ENCODE measurements at places on chromosomes 4 and X.

- no peak for DNase-seq
Observed at GRCh38 chrX:106780264-106780663, 22.2 kb upstream of the TBC1D8B start.

DNA sequence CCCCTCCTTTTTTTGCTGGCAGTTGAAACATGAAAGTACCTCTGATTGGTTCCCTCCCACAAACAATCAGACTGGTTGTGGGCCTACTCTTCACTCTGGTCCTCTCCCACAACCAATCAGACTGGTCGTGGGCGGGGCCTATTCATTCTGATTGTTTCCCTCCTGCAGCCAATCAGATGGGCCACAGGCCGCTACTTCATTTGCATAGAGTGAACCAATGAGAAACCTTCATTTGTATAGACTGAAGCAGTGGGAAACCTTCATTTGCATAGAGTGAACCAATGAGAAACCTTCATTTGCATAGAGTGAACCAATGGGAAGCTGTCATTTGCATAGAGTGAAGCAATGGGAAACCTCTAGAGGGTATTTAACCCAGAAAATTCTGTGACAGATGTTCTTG lies 55.2 kb downstream of the TRMT44 start:
- no peak for DNase-seq

- DNase-seq: no peak
Observed at GRCh38 chrX:147763131-147763530, 148.6 kb upstream of the FMR1 start.

GRCh38 chrX:17413228-17413627 lies 38.2 kb downstream of the NHS start:
- DNase-seq: no peak

DNA sequence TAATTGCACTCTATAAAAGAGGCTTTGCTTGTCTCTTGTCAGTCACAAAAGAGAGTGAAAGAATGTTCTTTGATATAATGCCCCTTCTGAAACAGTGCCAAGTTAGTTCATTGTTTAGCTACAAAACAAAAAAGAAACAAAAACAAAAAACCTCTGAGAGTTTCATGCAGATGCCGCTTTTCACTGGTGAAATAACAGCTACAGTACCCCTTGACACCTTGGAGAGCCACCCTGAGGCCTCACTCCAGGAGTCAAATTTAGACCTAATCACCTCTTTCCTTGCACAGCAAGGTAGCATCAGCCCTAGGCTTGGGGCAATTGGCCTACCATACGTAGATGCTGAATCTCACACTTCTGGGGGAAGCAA lies 185.2 kb downstream of the UNC5C start:
- no peak for DNase-seq

GRCh38 chr4:128604840-128605239 lies 204.7 kb upstream of the JADE1 start:
- no peak for DNase-seq

GRCh38 chrX:100264200-100264599 lies 145.9 kb downstream of the PCDH19 start:
- no peak for DNase-seq

GRCh38 chr4:83558680-83559079 lies 22.8 kb downstream of the GPAT3 start:
- DNase-seq: no peak

DNA sequence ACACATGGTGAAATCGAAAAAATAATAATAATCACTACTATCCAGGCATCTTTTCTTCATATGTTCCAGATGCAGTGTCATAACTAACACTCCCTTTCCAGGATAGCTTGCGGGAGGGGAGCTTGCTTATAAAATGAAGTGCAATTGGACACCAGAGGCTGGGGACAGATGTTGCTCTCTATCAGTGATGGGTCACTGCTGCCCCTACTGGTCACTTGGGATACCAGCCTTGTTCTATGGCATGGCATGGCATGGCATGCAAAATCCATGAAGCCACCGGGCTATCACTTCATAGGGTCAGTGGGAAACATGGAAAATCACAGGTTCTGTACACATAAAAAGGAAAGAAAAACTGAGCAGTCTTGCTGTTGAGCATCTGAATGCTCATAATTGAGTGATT lies 168.1 kb downstream of the GLRA2 start:
- DNase-seq: no peak

DNA sequence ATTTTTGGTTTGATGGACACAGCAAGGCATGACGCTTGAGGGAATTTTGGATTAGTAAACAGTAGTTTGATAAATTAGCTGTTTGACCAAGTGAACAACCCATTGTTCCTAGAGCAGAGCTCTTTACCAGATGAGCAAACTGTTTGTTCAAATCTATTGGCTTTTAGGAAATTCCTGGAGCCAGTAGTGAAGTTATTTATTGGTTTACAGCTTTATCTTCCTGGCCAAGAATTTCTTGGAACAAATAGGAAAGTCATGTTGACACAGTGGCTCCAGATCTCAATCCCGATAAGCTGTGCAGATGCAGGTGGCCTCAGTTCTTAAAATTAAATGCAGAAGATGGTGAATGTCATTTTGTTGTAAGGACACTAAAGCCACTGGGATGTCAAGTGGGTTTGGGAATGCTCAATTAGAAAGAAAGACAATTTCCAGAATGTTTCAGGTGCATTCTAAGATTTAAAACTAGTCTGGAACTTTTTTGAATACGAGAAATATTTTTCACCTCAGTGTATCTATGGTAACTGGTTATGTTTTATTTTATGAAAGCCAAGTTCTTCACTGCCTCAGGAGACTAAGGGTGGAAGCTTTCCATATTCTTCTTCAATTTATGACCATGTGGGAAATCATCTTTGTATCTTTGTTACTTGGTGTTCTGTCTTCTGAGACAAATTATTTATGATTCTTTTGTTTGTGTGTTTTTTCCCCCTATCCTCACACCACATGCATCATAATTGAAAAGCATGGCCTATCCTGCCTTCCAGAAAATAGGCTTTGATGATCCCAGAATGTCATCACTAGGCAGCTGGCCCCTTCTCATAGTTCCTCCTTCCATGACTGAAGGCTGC lies 554.5 kb downstream of the STIM2 start:
- DNase-seq: no peak

GRCh38 chr4:140800666-140801065 lies 44.5 kb upstream of the TBC1D9 start:
- no peak for DNase-seq

- no peak for DNase-seq
Observed at GRCh38 chr4:61405307-61405706, 205.2 kb downstream of the ADGRL3 start.

DNA sequence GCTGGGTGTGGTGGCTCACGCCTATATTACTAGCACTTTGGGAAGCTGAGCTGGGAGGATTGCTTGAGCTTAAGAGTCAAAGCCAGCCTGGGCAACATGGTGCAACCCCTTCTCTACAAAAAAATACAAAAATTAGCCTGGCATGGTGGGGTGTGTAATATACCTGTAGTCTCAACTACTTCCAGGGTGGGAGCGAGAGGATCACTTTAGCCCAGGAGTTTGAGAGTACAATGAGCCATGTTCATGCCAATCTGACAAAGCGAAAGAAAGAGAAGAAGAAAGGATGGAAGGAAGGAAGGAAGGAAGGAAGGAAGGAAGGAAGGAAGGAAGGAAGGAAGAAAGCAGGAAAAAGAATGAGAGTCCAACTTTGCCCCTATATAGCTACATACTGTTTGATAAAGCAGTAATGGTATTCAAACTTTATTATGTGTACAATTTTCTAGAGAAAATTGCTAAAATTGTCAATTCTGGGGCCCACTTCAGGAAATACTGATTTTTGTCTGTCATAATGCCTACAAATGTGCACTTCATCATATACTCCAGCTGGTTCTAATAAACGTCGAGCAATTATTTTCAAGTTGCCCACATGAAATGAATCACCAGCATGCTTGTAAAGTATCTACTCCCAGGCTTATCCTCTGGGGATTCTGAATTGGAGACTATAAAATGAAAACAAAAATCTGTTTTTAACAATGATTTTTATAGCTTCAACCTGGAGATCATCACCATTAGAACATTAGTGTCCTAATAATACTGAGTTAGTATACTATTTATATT lies 132.3 kb downstream of the NDST4 start:
- DNase-seq: no peak

GRCh38 chr4:15104825-15105224 lies 102.5 kb downstream of the CPEB2 start:
- no peak for DNase-seq

- DNase-seq: no peak
Observed at GRCh38 chr4:60241866-60242265, 958.3 kb upstream of the ADGRL3 start.

DNA sequence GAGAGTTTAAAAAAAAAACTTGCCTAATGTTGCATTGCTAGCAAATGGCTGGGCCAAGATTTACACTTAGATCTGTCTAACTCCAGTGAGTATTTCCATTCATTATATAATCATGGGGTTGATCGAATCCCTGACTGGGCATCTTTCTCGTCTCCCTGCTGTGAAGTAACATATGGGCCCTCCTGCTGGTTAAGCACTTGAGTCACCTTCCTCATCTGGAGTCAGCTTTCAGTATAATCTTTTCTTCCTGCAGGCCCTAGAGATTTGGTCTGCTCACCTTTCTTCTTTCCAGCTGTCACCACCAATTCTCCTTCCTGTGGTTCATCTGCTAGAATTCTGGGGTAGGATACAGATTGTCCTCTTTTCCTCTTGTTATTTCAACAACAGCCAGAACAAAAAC lies 41.6 kb downstream of the TIGD2 start:
- DNase-seq: no peak

GRCh38 chrX:69153060-69153730 lies 12.1 kb downstream of the PJA1 start:
- no peak for DNase-seq

GRCh38 chrX:13938051-13938828 lies 91.5 kb downstream of the GEMIN8 start:
- DNase-seq: no peak

- DNase-seq: no peak
Observed at GRCh38 chrX:120380699-120381098, 18.8 kb downstream of the ATP1B4 start.

DNA sequence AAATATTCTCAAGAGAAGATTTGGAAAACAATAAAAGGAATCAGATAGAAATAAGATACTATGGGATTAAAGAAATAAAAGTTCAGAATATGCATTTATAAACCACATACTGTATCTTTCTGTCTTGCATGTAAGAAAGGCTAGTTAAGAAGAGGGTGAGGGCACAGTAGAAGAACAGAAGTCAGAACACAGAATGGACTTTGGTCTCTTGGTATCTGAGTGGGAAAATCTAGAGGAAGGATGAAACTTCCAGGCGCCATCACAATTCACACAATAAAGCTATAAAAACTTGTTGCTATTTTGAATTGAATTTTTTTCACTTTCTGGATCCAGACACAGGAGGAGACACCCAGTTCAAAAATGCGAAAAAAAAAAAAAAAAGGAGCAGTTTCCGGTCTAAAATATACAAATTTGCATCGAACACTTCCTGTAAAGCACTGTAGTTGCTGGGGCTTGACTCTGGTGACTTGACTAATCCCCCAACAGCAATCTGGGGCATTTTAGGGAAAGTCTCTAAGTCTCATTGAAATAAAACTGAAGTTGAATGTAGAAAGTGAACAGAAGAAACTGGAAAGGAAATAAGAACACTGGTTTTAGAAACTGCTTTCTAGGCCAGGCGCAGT lies 8.1 kb upstream of the NAAA start:
- no peak for DNase-seq

- no peak for DNase-seq
Observed at GRCh38 chr4:174210952-174211490, 72.4 kb downstream of the FBXO8 start.

DNA sequence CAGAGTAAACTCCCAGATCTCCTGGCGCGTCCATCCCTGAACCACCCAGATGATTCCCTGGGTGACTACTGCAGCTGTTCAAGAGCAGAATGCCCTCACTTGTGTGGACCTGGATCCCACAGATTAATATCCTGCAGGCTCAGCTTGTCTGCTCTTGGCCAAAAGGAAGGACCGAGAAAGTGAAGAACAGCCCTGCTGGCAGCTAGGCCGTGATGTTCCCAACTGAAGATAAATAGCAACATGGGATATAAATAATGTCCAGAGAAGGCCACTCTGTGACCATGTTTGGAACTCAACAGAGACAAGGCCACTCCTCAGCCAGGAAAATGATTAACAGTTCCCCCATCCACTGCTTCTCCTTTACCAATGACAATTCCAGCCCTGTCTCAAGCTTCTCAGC lies 21.5 kb downstream of the SUPT20HL2 start:
- no peak for DNase-seq

DNA sequence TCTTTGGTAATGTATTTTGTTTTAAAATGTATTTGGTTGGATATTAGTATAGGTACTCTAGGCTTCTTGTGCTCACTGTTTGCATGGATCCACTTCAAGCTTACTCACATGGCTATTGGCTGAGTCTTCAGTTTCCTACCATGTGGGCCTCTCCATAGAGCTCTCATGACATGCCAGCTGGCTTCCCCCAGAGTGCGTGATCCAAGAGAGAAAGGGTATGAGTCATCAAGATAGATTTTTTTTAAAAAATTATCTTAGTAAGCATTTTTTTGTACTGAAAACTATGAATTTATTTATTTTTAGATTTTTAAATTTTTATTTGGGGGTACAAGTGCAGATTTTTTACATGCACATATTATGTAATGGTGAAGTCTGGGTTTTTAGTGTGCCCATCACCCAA lies 219.1 kb upstream of the AMOT start:
- DNase-seq: no peak

GRCh38 chr4:165095291-165095690 lies 17.4 kb downstream of the TMEM192 start:
- no peak for DNase-seq

- no peak for DNase-seq
Observed at GRCh38 chrX:153412746-153413720, 1.8 kb downstream of the ZFP92 start.

GRCh38 chr4:101259876-101260275 lies 87.5 kb downstream of the PPP3CA start:
- DNase-seq: no peak

GRCh38 chr4:148095346-148095923 lies 346.8 kb downstream of the NR3C2 start:
- no peak for DNase-seq

GRCh38 chr4:3781193-3781886 lies 15.2 kb downstream of the ADRA2C start:
- DNase-seq: no peak

DNA sequence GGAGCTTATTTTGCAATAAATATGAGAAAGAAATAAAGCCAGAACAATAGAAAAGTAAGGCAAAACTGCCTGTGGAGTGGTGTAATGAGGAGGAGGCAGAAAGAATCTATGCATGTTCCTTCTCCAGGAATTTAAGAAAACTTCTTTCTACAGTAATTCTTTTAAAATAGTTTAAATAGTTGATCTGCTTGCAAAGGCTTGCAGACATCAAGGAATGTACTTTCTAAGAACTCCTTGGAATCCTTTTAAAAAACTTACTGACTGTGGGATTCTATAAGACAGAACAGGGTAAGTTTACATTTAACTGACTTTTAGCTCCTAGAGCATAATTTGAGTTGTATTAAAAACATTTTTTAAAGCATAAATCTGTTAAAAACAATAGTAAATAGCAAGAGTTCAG lies 63.2 kb upstream of the ALB start:
- DNase-seq: no peak

DNA sequence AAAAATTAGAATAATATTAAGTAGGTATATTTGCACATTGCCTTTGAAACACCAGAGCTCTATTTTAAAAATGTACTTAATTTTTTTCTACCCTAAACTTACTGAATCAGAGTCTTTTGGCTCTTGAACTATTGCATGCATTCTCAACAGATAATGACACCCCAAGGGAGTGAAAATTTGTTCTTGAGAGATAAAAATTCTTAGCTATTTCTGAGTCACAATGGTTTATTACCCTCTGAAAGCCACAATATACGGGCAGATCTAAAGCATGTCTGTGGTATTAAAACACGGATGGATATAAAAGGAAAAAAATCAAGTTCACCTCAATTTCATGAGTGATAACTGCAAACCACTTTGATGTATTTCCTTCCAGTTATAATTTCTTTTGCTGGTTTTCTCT lies 636.3 kb upstream of the FTHL17 start:
- DNase-seq: no peak

All from stimulated activated CD4-positive, alpha-beta T cell treated with anti-CD3 and anti-CD28 coated beads, Interleukin-4, amount 100 ng/mL, for 4 hours (primary cell).